ENCODE measurements at places on chromosomes 7 and 10.

DNA sequence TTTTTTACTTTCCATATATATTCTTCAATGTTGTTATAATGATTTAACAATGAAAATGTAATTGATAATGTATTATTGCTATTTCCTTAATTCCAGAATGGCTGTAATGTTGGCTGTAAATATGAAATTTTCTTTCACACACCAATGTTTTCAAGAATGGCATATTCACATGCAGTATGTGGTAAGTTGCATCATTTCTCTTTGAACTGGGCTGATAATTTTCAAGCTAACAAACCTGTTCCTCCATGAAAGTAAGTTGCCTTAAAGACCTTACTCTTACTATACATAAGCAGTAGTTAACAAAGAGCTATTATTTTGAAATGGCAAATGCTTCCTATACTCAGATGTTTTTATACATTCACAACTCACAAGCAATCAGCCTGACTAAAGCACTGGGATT, 154.5 kb downstream of the TMEM168 start:
- H3K4me3 ChIP-seq = no peak overlapping the region
- H3K4me1 ChIP-seq = no peaks in the 10 kb centered on the region
- H3K36me3 ChIP-seq = no peaks in the 10 kb centered on the region
- H3K27me3 ChIP-seq = no peaks in the 10 kb centered on the region
- no peak for DNase-seq
- H3K27ac ChIP-seq = no peak overlapping the region

DNA sequence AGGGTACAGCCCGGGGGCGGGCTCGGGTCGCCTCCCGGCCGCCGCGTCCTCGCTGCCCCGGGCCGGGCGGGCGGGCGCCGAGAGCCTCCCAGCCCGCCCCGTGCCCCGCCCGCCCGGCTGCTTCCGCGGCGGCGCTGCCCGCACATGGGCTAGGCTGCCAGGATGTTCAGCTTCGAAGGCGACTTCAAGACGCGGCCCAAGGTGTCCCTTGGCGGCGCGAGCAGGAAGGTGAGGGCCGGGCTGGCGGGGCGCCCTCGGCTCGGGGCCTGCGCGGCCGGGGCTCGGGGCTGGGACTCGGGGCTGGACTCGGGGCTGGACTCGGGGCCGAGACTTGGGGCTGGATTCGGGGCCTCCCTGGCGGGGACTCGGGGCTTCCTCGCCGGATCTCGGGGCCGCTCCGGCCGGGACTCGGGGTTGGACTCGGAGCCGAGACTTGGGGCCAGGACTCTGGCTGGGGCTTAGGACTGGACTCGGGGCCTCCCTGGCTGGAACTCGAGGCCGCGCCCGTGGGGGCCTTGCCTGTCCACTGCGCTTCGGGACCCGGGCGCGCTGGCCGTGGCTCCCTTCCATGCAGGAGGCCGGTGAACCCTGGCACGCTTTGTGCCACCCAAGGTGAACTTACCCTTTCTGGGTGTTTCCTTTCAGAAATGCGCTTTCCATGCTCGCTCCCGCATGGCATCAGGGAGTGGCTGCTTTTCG, 534 bp downstream of the UBE3C start:
- H3K36me3 ChIP-seq = peaks cover 5% of the 10 kb centered on the region
- H3K27me3 ChIP-seq = no peaks in the 10 kb centered on the region
- peaks cover 27% of the 10 kb centered on the region for H3K4me1 ChIP-seq
- H3K27ac ChIP-seq = peak overlapping the region; percentile 91
- no peak for DNase-seq

- H3K36me3 ChIP-seq = no peaks in the 10 kb centered on the region
- H3K27me3 ChIP-seq = no peaks in the 10 kb centered on the region
- no peak overlapping the region for H3K27ac ChIP-seq
- DNase-seq = no peak
- no peaks in the 10 kb centered on the region for H3K4me1 ChIP-seq
- no peak overlapping the region for H3K4me3 ChIP-seq
Observed at GRCh38 chr10:13417459-13418126, 69.5 kb upstream of the SEPHS1 start.

DNA sequence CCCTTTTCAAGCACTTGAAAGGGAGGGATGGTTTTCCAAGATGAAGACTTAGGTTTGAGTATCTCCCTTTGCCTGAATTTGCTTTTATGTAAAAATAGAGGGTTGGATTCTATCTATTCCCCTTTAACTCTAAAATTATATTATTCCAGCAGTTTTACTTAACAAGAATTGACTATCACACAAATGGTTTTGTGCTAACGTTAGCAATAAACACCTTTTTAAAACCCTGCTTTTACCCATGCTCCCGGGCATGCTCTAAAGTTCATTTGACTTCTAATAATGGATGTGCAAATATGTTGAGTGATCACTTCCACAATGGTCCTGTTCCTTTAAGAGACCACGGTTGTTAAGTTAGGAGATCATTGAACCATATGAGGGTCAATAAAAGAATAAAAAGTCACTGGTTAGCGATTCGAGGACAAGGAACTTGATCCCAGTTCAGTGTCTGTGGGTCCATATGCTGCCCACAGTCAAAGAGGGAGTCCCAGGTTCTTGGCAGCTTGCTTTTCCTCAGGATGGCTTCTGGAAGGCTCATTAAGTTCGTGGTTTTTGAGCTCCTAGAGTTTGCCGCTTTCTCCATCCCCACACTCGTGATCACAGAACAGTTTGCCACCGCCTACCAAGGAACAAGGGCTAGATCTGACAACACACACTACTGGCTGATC, at the start of gene TMEM236:
TMEM236 (plus strand) TSS at position 421 of the 665 bp plus-strand sequence; CDS start at position 516, 95 bp downstream.
- H3K27me3 ChIP-seq = no peaks in the 10 kb centered on the region
- DNase-seq = no peak
- H3K27ac ChIP-seq = no peak within 1 kb of the TSS
- no peaks in the 10 kb centered on the region for H3K36me3 ChIP-seq

GRCh38 chr10:70757856-70758255, 27.3 kb downstream of the TBATA start:
- no peak for DNase-seq
- no peaks in the 10 kb centered on the region for H3K36me3 ChIP-seq
- H3K27me3 ChIP-seq = no peaks in the 10 kb centered on the region
- H3K27ac ChIP-seq = no peak overlapping the region
- H3K4me1 ChIP-seq = peaks cover 4% of the 10 kb centered on the region

- no peak for DNase-seq
- no peaks in the 10 kb centered on the region for H3K4me1 ChIP-seq
- no peak overlapping the region for H3K4me3 ChIP-seq
- no peak overlapping the region for H3K27ac ChIP-seq
- no peaks in the 10 kb centered on the region for H3K36me3 ChIP-seq
- H3K27me3 ChIP-seq = no peaks in the 10 kb centered on the region
Observed at GRCh38 chr10:23081221-23081750, 14.1 kb upstream of the MSRB2 start.

- H3K27ac ChIP-seq = no peak overlapping the region
- no peak overlapping the region for H3K4me3 ChIP-seq
- DNase-seq = no peak
Observed at GRCh38 chr10:12394241-12395033, 45.1 kb downstream of the CAMK1D start.

- H3K4me1 ChIP-seq = no peaks in the 10 kb centered on the region
- H3K36me3 ChIP-seq = no peaks in the 10 kb centered on the region
- no peak overlapping the region for H3K4me3 ChIP-seq
- H3K27me3 ChIP-seq = no peaks in the 10 kb centered on the region
Observed at GRCh38 chr10:130631142-130632096, 495.2 kb downstream of the GLRX3 start.

DNA sequence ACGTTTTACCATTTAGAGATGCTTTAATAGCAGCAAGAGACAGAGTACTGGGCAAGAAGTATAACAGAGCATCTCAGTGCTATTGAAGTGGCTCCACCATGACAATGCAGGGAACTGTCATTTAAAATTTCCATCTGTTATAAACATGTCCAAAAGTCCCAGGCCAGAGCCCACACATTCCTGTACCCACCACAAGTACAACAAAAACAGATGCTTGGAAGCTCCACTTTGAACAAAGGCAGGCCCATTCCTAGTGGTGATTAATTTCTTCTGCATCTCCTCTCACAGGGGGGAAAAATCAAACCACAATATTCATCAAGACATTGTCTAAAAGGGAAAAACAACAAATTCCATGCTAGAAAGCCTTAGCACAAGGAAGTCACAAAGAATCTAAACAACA, 627.9 kb downstream of the PARD3 start:
- no peaks in the 10 kb centered on the region for H3K36me3 ChIP-seq
- no peaks in the 10 kb centered on the region for H3K4me1 ChIP-seq
- H3K27me3 ChIP-seq = no peaks in the 10 kb centered on the region
- no peak overlapping the region for H3K4me3 ChIP-seq
- H3K27ac ChIP-seq = no peak overlapping the region
- no peak for DNase-seq

DNA sequence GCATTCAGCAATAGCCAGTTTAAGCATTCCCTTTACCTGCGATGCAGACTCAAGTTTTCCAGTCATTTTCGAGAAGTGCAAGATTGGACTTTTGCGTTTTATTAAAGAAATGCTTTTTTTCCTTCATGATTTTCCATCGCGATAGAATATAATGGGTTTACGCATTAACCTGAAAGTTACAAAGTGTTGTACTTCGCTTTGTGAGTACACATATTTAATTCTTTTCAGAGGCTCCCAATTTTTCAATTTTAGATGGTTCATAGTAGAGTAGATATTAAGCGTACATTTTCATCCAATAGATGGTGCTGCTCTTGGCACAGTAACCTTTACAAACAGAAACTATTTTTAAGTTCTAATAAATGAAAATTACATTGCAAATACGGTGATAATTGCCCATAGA, 1.3 kb downstream of the PTPRZ1 start:
- H3K27ac ChIP-seq = no peak overlapping the region
- H3K27me3 ChIP-seq = peaks cover 18% of the 10 kb centered on the region
- H3K36me3 ChIP-seq = no peaks in the 10 kb centered on the region
- no peak for DNase-seq
- no peaks in the 10 kb centered on the region for H3K4me1 ChIP-seq
- H3K4me3 ChIP-seq = no peak overlapping the region

DNA sequence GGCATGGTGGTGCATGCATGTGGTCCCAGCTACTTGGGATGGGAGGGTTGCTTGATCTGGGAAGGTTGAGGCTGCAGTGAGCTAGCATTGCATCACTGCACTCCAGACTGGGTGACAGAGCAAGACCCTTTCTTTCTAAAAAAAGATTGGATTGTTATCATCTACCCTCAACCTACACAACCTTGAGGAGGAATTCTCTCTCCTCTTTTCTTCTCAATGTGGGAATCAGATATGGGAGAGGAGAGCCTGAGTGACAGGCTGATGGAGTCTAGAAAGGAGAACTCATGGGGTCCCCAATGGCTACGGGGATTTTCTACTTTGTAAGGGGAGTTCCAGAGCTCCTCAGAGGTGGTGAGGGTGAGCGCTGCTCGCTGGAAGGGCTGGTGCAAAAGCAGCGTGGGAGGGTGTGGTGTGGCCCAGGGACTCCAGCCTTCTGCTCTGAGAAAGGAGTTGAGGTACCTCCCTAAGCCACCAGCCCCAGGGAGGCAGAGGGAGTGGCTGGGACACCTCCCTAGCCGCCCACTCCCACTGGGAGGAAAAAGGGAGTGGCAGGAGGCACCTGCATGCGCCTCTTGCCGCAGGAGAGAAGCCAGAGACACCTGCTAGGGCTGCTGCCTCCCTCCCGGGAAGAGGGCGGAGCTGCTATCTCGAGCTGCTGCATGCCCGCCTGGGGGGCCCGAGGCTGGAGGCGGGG, 48.4 kb downstream of the GATA3 start:
- no peaks in the 10 kb centered on the region for H3K27me3 ChIP-seq
- DNase-seq = peak; percentile 22
- no peak overlapping the region for H3K27ac ChIP-seq
- H3K4me1 ChIP-seq = no peaks in the 10 kb centered on the region
- no peak overlapping the region for H3K4me3 ChIP-seq

DNA sequence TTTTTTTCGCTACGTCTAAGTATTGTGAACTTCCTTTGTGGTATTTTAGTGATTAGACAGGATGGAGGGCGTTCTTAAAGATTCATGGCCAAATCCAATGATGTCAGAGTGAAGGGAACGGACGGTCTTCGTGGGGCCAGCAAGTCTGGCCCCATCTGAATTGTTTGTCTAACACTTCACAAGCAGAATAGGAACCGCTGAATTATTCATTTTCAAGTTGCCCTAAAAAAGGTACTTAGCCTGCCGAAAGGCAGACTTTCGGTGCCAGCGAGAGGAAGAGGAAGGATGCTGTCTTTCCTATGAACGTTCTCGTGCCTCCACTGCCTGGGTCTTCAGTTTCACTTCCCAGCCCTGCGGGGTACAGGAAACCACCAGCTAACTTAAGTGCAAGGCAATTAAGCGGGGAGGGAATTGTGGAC, 145.7 kb upstream of the SH2B2 start:
- H3K36me3 ChIP-seq = no peaks in the 10 kb centered on the region
- no peak overlapping the region for H3K4me3 ChIP-seq
- no peak for DNase-seq
- no peaks in the 10 kb centered on the region for H3K27me3 ChIP-seq
- no peak overlapping the region for H3K27ac ChIP-seq

DNA sequence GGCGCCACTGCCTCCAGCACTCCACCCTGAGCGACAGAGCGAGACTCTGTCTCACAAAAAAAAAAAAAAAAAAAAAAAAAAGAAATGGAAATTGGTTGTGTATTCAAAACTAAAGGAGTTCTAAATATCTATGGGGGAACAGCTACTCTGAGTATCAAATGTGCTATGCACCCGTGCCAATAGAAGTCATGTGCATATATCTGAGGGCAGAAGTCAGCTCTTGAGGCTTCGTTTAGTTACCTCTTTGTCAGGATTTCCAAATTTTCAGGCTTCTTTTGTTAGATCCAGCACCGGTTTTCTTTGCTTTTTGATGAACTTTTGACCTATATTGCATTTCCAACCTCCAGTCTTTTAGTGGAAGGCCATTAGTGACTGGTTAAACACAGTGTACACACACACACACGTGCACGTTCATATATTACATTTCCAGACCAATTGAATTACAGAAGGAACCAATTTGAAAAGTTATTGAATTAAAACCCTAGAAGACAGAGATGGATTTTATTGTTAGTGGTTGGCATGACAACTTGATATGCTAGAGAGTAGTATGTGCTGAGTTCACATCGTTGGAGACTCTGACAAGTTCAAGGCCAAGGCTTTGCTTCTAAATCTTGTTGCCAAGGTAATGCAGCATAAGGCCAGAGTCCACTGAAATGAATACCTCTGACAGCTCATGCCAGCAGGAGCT, 33.1 kb upstream of the ADD3 start:
- no peak overlapping the region for H3K4me3 ChIP-seq
- no peaks in the 10 kb centered on the region for H3K36me3 ChIP-seq
- no peak overlapping the region for H3K27ac ChIP-seq
- DNase-seq = no peak
- no peaks in the 10 kb centered on the region for H3K4me1 ChIP-seq

DNA sequence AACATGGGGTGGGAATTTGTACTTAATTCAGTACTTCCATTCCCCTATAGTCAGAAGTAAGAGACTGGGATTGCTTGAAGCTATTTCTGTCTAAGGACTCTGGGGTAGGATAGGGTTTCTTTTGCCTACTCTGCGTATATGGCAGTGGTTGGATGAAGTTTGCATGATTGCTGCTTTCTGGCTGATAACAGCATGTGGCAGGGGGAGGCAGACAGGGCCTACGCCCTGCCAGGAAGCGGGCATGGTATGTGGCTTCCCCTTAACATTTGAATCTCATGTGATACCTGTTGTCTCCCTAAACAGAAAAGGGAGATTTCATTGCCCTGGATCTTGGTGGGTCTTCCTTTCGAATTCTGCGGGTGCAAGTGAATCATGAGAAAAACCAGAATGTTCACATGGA, 57.1 kb downstream of the TACR2 start:
- no peak overlapping the region for H3K4me3 ChIP-seq
- peaks cover 28% of the 10 kb centered on the region for H3K4me1 ChIP-seq
- no peak overlapping the region for H3K27ac ChIP-seq
- peak; percentile 71 for DNase-seq
- H3K27me3 ChIP-seq = no peaks in the 10 kb centered on the region
- peaks cover 14% of the 10 kb centered on the region for H3K36me3 ChIP-seq

Measured in natural killer cell (primary cell).